ENCODE measurements at places on chromosomes 12 and 14. TPM values are rescaled to one million over a fixed set of nuclear protein-coding genes. Genes with fewer than 3 reads are reported as not detected.

Gene GUCY2C
- total RNA-seq, result not detected

Gene COX8C
- total RNA-seq, result not detected

Gene EGLN3
- 13.6 TPM for total RNA-seq

Gene MANSC4
- not detected for total RNA-seq

Gene FOXA1
- total RNA-seq, result 1.3 TPM

Gene CLEC6A
- total RNA-seq, result not detected

Gene RPS6KL1
- total RNA-seq, result 6.7 TPM

Gene CPNE6
- not detected for total RNA-seq

Gene C2CD5
- total RNA-seq, result 22.9 TPM

Gene ADCY4
- total RNA-seq, result 0.86 TPM

Gene TROAP
- 99.1 TPM for total RNA-seq

Gene GARIN6
- not detected for total RNA-seq

Gene CRADD
- 12.2 TPM for total RNA-seq

Gene PTPRR
- 0.27 TPM for total RNA-seq

Gene RNASE3
- total RNA-seq, result not detected

Gene ATP6V1D
- 38.5 TPM for total RNA-seq

Gene TCL1B
- total RNA-seq, result not detected

Gene AP5M1
- 25.3 TPM for total RNA-seq

Gene RD3L
- not detected for total RNA-seq

Gene LRP1-AS
- not detected for total RNA-seq

Gene CISTR
- not detected for total RNA-seq

Gene ADAM21
- 0.98 TPM for total RNA-seq

Gene CDCA3
- total RNA-seq, result 63.0 TPM

Gene TEX22
- 3.8 TPM for total RNA-seq

Gene SERPINA5
- 3.0 TPM for total RNA-seq

Gene TMCC3
- 4.5 TPM for total RNA-seq

Gene FKBP4
- 178 TPM for total RNA-seq

Gene HHIPL1
- total RNA-seq, result not detected

Gene CCDC59
- total RNA-seq, result 76.6 TPM

Gene CLEC4C
- total RNA-seq, result not detected

Gene IRAK3
- 0.12 TPM for total RNA-seq

Gene CD163
- 1.4 TPM for total RNA-seq

Gene STXBP6
- 0.27 TPM for total RNA-seq

Gene KRT82
- not detected for total RNA-seq

Gene GNG2
- 0.74 TPM for total RNA-seq

Data from HCT116 (cell line).